ENCODE measurements at places on chromosomes 2 and 18.

- no peak for DNase-seq
Measured at GRCh38 chr2:70994009-70994698, 519 bp downstream of the TEX261 start.

- no peak for DNase-seq
Measured at GRCh38 chr2:180647621-180648020, 332.8 kb upstream of the UBE2E3 start.

DNA sequence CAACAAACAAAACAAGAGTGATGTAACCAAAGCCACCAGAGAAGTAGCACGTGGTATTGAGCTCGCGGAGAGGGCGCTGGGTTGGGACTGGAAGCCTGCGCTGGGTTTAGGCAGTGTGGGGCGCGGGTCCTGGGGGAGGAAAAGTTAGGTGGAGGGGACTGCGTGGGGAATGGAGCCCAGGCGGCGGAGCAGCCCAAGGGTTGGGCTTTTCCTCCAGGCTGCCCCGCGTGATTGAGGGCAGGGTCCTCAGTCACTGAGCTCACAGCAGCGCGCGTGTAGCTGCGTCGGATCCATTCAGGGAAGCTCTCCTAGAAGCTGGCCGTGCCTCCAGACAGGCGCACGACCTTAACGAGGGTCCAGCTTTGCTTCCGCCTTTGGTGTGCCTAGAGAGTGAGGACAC, 357.4 kb downstream of the GALR1 start:
- DNase-seq = no peak

GRCh38 chr2:8441986-8442385, 239.9 kb upstream of the ID2 start:
- no peak for DNase-seq

GRCh38 chr2:29749843-29750242, 171.5 kb downstream of the ALK start:
- peak; percentile 77 for DNase-seq

DNA sequence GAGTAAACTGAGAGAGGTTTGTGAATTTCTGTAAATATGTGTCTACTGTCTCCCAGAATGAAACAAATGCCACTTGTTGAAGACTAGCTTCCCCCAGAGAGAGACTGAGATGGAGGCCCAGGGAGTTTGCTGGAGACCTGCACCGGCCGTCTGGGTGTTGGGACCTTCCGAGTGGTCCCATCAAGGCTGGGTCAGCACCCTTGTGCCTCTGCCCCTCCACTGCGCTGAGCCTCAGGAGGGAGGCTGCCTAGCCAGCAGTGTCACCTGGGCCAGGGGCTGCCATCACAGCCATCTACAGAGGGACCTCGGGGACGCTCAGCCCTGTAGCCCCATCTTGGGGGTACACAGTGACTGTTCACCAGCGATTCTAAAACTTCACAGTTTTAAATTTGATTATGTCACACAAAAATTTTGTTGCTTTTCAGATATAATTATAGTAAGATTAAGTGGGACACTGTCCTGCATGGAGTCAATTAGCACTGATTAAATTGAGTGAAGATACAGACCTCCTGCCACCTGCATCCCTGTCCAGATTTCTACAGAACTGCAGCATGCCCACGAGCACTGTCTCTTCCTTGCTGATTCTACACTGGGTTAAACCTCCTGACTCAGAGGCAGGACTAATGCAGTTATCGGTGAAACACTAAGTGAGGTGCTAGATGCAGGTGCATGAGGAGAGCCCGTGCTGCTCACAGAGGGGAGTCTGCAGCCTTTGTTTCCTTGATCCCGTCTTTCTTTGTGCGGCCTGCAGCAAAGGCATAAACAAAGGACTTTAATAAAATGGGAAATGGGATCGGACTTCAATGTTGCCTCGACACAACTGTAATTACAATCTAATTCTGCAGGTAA, 50.5 kb downstream of the TMEM18 start:
- DNase-seq = no peak

GRCh38 chr2:122194546-122194945, 439.1 kb downstream of the TSN start:
- DNase-seq = no peak

DNA sequence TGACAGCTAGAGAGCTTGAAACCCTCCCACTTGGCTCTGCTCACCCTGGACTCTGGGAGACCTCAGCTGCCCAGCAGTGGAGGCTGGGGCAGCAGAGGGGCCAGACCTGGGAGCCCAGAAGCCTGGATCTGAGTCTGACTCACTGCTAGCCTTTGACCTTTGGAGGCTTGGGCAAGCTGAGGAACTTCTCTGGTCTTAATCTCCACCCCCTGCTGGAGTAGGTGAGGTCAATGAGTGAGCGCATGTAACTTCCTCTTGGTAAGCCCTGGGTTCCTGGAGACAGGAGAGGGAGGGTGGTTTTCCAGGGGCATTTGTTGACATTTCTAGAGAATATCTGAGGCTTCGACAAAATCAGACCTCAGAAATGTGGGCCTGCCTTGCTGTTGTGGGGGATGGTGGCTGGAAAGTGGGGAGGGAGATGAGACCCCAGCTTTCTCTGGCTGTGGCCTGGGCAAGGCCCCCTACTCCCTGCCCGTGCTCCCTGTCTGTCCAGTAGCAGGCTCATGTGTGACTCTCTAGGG, 73.0 kb upstream of the YWHAQ start:
- no peak for DNase-seq

DNA sequence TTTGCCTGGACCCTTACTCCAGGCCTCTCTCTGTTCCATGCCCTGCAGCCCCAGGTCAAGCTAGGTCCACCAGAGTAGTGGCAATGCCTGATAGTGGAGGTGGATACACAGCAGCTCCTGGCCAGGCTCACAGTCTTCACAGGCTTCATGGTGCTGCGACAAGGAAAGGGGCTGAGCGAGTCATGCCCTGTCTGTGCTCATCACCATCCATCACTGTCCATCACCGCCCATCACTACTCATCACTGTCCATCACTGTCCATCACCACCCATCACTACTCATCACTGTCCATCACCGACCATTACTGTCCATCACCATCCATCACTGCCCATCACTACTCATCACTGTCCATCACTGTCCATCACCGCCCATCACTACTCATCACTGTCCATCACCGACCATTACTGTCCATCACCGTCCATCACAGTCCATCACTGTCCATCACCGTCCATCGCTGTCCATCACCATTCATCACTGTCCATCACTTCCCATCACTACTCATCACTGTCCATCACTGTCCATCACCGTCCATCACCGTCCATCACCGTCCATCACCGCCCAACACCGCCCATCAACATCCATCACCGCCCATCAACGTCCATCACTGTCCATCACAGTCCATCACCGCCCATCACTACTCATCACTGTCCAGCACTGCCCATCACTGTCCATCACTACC, 57.1 kb upstream of the OTOS start:
- DNase-seq = no peak

DNA sequence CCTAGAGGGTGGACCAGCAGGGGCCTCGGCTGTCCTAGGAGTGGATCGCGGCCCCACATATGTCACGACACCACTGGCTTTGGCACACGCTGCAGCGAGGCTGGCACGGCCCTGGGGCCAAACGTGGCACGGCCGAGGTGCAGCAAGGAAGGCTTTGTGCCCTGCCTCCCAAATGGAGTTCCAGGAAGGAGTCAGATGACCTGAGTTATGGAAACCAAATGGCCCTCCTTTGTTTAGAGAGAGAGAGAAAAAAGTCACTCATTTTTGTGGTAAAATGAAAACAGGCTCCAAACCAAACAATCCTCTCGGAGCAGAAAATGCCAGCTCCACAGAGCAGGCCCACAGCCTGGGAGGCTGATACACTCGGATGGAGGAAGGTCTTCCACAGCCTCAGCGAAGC, 105.6 kb downstream of the ANTXR1 start:
- no peak for DNase-seq

GRCh38 chr2:121943285-121943684, 187.8 kb downstream of the TSN start:
- no peak for DNase-seq

DNA sequence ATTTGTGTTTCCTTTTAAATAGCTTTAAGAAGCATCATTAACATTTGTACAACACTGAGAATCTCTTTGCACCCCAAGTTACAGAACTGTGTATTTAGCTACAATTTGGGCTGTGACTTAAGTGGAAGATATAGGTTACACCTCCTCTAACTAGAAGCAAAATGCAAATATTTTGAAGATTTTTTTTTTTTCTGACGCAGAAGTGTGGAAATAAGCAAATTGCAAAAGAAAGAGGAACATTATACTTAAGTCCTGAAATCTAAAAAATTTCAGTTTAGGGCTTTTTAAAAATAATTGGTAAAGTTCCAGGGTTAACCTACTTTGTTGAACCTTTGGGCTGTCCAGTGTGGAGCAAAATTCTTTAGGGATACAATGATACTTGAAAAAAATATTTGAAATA, 41.4 kb upstream of the RBMS1 start:
- no peak for DNase-seq

- DNase-seq = no peak
Measured at GRCh38 chr2:229127471-229127870, 143.6 kb downstream of the PID1 start.

DNA sequence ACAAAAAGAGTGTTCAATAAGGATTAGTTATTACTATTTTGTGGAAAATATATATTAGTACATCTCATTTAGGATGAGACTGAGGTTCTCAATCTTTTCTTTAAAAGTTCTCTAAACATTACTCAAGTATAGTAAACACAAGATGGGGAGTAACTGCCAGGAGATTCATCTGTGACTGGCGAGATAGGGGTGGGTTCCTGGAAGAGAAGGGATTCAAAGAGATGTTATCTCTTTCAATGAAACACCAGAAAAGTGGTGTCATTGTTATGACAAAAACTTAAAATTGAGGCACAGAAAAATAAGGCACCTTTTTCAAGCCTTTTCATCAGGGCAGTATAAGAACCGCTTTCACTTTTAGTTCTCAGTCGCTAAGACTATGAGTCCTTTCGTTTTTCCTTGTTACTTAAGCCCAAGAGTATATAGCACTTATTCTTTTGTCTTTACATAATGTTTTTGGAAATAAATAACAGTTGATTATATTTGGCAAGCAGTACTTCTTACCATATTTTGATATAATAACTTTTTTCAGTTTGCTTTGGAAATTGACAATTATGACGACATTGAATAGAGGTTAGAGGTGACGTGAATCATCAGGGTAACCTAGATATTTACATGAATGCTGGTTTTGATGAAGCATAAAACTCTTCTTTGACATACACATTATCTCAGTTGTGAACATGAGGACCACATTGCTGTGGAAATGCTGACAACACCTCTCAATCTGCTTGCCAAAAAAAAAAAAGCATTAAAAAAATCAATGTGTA, 393.9 kb upstream of the TCF4 start:
- DNase-seq = no peak
